ENCODE measurements at places on chromosomes 6 and 20. TPM values are rescaled to one million over a fixed set of nuclear protein-coding genes. Genes with fewer than 3 reads are reported as not detected.

DNA sequence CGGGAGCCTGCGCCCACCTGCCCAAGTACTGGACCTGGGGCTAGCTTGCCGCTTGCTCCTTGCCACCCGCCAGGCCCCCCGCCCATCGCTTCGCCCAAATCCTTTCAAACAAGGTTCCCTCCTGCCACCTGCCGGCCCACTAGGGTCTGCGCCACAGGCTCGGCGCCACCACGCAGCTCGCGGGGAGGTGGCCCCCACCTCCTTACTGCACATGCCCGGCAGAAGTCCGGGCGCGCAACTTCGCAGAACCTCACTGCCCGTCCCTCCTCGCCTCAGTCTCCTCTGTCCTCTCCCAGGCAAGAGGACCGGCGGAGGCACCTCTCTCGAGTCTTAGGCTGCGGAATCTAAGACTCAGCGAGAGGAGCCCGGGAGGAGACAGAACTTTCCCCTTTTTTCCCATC lies 11.2 kb downstream of the GNAS-AS1 start:
- peaks cover 19% of the 10 kb centered on the region for H3K27me3 ChIP-seq
- no peaks in the 10 kb centered on the region for H3K4me1 ChIP-seq

GRCh38 chr6:34696189-34696738 lies 303 bp downstream of the ILRUN start:
- no peak for DNase-seq
- H3K36me3 ChIP-seq = no peaks in the 10 kb centered on the region
- H3K27me3 ChIP-seq = no peaks in the 10 kb centered on the region
- peak overlapping the region; percentile 94 for H3K27ac ChIP-seq
- peak overlapping the region; percentile 97 for H3K4me3 ChIP-seq
- H3K4me1 ChIP-seq = peaks cover 3% of the 10 kb centered on the region

- H3K4me3 ChIP-seq = no peak overlapping the region
- H3K4me1 ChIP-seq = no peaks in the 10 kb centered on the region
- no peak for DNase-seq
- no peaks in the 10 kb centered on the region for H3K36me3 ChIP-seq
- H3K27ac ChIP-seq = no peak overlapping the region
Observed at GRCh38 chr6:132872923-132873322, 58.6 kb downstream of the RPS12 start.

GRCh38 chr6:1190366-1190765 lies 121.5 kb upstream of the FOXQ1 start:
- no peak for DNase-seq
- no peaks in the 10 kb centered on the region for H3K27me3 ChIP-seq
- no peak overlapping the region for H3K4me3 ChIP-seq

The SAMD3 gene
- 1.7 TPM for total RNA-seq

The SLC17A1 gene
- not detected for total RNA-seq

The FAM50B gene
- total RNA-seq = 3.2 TPM

The ARFGAP1 gene
- total RNA-seq = 109 TPM

Data from colonic mucosa (tissue), 4 donors.